ENCODE measurements at places on chromosomes 4 and X.

GRCh38 chr4:179671609-179672008 lies 2229.4 kb upstream of the AGA start:
- no peak for DNase-seq

DNA sequence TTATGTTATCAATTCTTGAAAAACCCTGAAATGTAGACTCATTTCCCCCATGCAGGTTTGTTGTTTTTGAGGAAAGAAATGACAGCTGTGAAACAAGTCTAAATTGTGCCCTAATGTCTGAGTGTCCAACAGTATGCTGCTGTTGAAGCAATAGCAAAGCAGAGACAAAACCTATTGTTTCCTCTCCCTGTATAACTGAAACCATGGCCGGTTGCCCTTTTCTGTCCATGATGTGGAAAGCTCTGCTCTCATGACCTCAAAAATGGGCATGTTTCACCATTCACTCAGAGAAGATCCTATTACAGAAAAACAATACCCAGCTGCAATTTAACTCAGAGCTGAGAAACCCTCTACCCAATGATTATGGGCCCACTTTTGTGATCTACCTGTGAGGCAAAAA lies 312.6 kb upstream of the FTHL17 start:
- DNase-seq, result no peak

GRCh38 chr4:183757060-183757459 lies 98.0 kb downstream of the TRAPPC11 start:
- no peak for DNase-seq

DNA sequence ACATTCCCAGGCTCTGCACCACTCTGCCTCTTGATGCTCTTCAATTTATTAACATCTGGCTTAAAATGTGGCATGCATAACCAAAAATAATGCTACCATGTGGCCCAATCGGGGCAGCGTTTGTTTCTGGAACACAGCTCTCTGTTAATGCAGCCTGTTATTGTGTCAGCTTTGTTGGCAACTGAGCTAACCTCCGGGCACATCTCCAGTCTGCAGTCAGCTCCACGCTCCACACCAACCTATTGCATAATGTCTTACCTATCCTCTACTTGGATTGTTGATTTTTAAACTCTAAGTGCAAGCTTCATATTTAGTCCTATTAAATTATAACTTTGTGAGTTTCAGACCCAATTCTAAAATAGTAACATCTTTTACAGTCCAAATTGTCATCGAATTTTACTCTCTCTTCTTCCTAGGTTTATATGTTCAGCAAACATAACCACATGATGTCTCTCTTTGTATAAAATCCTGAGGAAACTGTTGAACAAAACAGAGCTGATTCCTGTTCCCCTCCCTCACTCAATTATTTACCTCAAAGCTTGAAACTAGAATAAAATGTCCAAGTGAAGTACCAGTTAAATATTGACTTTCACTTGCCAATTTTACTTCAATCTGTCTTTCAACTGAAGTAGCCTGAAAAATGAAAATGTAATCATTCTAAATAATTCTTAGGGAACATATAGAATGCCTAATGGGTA lies 92.2 kb upstream of the RAPGEF2 start:
- DNase-seq, result no peak

GRCh38 chr4:83617371-83618035 lies 81.6 kb downstream of the GPAT3 start:
- DNase-seq, result no peak

- no peak for DNase-seq
Measured at GRCh38 chr4:177246641-177247584, 62.8 kb upstream of the NEIL3 start.

- DNase-seq, result no peak
Measured at GRCh38 chr4:53601251-53601764, 10.0 kb upstream of the LNX1 start.

DNA sequence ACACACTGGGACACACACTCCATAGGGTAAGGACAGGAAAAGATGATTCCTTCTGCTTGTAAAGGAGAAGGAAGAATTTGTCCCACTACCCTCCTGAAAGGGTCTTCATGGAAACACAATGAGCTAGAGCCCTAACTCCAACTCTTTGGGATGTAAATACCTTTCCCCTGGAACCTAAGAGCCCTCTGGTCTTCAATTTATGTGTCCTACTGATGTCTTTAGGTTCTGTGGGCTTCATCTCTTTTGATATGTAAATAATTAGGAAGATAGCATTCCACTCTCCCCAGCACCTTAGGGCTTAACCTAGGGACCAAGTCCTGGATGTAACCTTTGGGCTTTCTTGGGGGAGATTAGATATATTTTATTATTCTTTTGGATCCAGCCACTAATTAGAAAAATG lies 38.3 kb downstream of the PF4 start:
- no peak for DNase-seq

DNA sequence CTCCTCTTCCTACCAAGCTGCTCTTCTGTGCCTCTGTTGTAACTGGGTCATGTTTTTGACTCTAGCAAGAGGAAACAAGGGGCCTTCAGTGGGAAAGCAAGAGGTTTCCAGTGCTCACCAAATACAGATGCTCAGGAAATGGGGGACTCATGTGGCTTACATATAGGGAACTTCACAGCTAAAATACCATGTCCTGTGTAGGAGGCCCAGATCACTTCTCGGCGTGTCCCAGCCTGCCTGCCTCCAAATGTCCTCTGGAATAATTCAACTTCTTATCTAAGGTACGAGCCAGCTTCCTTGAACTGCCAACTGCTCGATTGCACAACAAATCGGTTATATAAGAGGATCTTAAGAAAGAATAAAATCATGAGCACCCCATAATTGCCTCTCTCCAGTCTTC lies 161.3 kb downstream of the KIT start:
- DNase-seq, result no peak

- DNase-seq, result no peak
Measured at GRCh38 chr4:100317032-100317864, 127.0 kb upstream of the DDIT4L start.

DNA sequence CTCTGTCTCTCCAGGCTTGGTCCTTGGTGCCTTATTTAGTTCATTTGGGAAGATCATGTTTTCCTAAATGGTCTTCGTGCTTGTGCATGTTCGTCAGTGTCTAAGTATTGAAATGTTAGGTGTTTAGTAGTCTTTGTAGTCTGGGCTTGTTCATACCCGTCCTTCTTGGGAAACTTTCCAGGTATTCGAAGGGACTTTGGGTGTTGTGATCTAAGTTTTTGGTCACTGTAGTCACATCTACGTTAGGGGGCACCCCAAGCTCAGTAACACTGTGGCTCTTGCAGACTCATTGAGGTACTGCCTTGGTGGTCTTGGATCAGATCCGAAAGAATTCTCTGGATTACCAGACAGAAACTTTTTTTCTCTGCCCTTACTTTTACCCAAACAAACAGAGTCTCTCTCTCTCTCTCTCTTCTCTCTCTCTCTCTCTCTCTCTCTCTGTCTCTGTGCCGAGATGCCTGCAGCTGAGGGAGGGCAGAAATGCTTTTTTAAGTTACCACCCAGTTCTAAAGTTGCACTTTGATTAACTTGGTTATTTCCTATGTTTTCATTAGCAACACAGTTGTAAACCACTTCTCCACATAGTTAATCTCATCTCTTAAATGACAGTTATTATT lies 67.6 kb upstream of the SLC7A3 start:
- no peak for DNase-seq

GRCh38 chrX:37644381-37645305 lies 40.9 kb upstream of the XK start:
- DNase-seq, result no peak

DNA sequence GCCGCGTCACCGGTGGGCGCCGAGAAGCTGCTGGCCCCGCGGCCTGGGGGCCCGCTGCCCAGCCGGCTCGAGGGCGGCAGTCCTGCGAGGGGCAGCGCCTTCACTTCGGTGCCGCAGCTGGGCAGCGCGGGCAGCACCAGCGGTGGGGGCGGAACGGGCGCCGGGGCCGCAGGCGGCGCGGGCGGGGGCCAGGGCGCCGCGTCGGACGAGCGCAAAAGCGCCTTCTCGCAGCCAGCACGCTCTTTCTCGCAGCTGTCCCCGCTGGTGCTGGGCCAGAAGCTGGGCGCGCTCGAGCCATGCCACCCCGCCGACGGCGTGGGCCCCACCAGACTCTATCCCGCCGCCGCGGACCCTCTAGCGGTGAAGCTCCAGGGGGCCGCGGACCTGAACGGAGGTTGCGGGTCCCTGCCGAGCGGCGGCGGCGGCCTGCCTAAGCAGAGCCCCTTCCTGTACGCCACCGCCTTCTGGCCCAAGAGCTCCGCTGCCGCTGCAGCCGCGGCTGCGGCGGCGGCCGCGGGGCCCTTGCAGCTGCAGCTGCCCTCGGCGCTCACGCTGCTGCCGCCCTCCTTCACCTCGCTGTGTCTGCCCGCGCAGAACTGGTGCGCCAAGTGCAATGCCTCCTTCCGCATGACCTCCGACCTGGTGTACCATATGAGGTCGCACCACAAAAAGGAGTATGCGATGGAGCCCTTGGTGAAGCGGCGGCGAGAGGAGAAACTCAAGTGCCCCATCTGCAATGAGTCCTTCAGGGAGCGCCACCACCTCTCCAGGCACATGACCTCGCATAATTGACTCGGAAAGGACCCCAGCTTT lies 5.6 kb downstream of the PRDM8 start:
- DNase-seq, result no peak

DNA sequence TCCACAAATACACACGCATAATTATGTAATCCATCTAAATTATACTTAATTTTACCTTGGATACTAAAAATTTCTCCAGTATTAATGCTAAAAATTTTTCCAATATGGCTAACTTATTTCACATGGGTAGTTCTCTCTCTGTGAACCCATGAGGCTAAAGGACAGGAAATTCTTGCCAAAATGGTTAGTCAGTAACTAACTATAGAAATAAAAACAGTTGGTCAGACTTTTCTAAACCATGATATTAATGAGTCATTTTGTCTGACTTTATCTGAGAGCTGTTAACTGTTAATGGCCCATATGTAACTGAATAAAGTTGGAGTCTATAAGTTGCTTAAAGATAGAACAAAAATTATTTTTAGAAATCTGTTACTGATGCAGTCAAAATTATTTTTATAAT lies 549.4 kb downstream of the TLL1 start:
- DNase-seq, result no peak

- no peak for DNase-seq
Measured at GRCh38 chr4:169271692-169272007, 894 bp upstream of the SH3RF1 start.

GRCh38 chrX:68935362-68935761 lies 106.5 kb downstream of the EFNB1 start:
- DNase-seq, result no peak

GRCh38 chr4:11182586-11183355 lies 245.9 kb downstream of the HS3ST1 start:
- no peak for DNase-seq

DNA sequence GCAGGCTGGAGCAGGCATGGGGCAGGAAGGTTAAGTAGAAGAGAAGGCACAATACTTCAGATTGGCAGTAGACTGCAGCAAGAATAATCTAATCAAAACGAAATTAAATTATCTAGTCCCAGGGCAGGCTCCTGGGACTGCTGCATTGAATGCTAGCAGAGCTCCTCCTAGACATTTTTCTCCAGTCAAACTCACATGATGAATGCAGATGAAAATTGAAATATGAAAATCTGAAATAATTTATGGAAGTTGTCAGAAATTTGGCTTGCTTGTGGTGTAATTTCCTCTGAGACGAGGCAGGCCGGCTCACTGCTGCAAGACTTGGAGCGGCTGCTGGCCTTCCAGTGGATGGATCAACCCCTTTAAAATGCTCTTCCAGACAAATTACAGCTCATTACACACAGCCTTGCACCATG lies 78.0 kb upstream of the TMEM33 start:
- DNase-seq, result no peak

DNA sequence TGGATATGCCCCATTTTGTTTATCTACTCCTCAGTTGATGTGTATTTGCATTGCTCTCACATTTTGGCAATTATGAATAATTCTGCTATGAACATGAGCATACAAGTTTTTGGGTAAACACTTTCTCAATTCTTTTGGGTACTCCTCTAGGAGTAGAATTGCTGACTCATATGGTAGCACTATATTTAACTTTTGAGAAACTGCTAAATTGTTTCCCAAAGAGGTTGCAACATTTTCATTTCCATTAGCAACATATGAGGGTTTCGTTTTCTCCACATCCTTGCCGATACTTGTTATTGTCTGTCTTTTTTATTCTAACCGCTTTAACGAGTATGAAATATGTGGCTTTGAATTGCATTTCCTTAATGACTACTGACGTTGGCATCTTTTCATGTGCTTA lies 185.4 kb downstream of the TSPAN5 start:
- DNase-seq, result no peak

DNA sequence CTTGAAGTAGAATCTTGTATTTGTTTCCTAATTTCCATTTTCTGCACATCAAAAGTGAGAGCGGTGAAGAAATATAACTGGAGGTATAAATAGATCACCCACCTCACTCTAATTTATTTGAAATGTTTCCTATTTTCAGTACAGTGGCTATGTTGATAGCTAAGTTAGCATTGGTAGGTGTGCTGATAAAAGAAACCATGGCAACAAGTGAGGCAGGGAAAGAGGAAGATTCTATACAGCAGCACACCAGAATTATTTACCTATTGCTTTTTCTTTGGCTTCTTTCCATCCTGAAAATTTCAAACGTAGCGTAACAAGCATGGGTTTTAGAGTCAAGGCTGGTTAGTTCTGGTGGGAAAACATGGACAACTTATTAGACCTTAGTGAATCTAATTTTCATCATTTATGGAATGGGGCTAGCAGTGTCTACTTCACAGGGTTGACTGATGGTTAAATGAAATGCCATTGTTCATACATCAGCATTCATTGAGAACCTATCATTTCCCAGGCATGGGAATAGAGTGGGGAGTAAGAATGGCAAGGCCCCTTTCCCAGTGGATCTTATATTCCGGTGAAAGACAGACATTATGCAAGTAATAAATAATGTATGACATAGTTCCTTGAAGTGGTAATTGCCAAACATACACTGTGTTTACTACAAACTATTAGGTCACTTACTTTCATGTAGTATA lies 30.6 kb upstream of the CTSO start:
- DNase-seq, result no peak

GRCh38 chr4:143023239-143023918 lies 161.3 kb upstream of the USP38 start:
- DNase-seq, result no peak

GRCh38 chr4:29079260-29079659 lies 1640.9 kb upstream of the PCDH7 start:
- DNase-seq, result no peak

- no peak for DNase-seq
Measured at GRCh38 chr4:27048429-27049238, 188.0 kb downstream of the STIM2 start.

DNA sequence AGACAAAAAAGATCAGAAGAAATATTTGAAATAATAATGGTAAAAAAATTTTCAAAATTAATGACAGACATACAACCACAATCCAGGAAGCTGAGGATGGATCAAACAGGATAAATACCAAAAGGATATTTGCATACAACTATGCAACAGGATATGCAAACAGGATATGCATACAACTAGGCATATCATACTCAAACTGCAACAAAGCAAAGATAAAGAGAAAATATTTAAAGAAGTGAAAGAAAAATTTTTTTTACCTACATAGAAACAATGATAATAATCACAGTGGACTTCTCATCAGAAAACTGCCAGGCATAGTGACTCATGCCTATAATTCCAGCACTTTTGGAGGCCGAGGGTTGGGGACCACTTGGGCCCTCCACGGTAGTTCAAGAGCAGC lies 11.3 kb upstream of the DHX15 start:
- DNase-seq, result no peak

Data from stimulated activated CD4-positive, alpha-beta T cell treated with anti-CD3 and anti-CD28 coated beads, Interleukin-2, amount 100 ng/mL, for 48 hours (primary cell).